ENCODE measurements at places on chromosomes 6 and 20.

DNA sequence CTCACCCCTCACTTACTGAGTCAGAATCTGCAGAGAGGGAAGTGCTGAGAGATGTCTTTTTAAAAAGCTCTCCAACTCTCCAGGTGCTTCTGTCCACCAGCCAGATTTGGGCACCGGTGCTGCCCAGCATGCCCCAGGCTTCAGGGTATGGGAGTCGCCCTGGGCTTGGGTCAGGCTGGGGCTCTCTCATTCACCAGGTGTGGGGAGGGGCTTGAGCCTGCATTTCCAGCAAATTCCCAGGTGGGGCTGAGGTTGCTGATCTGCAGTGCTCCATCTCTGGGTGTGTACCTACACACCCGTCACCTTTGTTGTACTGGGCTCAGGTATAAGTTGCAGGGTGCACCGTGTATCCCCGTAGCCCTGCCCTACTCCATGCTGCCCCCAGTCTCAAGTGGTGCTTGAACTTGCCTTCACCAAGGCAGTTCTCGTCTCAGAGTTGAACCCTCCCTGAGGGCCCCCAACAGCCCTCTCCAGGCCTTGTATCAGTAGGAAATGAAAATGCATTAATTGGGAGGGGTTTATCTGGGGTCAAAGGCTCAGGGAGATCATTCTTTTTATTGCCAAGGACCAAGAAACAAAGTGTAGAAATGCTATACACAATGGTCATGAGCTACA, 23.5 kb downstream of the PPP1R3G start:
- DNase-seq = no peak

GRCh38 chr20:52539891-52540290, 348.3 kb upstream of the ZFP64 start:
- no peak for DNase-seq

DNA sequence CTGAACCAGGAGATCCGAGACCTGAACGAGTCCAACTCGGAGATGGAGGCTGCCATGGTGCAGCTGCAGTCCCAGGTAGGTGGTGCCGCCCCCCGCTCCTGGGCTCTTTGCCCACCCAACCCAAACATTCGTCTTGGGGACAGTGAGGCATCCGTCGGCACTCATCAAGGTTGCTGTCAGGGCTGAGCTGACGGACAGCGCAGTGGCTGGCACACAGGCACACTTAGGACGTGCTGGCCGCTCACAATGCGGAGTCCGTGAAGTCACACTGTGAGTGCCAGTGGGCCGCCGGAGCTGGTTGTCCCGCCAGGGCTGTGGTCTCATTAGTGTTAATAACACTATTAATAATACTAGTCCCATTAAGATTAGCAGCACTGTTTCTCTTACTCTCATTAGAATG, 18.2 kb upstream of the PCMTD2 start:
- DNase-seq = no peak

- no peak for DNase-seq
Observed at GRCh38 chr6:36912030-36912454, 26.3 kb downstream of the C6orf89 start.

DNA sequence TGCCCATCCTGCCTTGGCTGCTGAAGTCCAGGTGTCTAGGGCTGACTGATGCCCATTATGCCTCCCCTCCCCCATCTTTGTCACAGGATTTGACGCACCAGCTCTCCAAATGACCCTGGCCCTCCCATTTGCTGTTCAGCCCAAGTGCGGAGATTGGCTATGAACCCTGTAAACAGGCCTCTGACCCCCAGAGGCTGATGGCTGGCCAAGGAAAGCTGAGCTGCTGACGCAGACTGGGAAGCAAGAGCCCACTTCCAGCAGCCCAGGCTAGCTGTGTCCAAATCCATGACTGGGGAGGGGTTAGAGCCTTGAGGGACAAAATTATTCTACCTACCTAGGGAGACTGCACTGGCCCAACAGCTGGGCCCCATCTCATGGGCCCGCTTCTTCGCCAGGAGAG, 797 bp upstream of the GNRH2 start:
- DNase-seq = no peak

- no peak for DNase-seq
Observed at GRCh38 chr6:71349395-71349794, 60.8 kb downstream of the OGFRL1 start.

DNA sequence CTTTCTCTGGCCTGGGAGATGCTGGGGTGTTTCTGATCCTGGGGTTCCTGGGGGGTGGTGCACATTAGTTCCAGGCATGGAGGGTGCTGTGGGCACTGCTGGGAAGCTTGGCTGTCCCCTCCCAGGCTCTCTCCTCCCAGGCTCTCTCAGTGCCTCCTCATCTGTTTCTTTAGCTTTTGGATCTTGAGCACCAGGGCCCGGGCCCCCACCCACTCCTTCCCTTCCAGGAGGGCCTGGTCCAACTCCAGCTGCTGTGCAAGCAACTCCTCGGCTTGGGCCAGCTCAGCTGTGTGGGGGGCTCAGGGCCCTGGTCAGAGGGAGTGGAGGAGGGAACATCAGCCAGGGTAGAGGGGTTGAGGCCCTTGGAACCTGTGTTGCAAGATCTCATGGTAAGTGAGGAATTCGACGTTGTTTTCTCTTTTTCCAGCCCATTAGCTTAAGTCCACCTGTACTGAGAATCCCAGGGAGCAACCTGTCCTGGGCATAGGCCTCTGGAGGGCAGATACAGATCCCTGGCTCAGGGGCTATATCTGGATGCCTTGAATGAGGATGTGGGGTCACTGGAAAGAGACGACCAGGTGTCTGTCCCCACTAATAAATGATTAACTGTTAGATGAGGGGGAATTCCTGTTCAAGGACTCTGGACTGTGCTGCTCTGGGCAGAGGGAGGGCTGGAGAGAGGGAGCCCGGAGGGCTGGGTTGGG, 34.5 kb upstream of the HLA-A start:
- no peak for DNase-seq

- no peak for DNase-seq
Observed at GRCh38 chr20:32651537-32651936, 22.2 kb downstream of the C20orf203 start.

GRCh38 chr6:126640356-126640755, 300.4 kb downstream of the CENPW start:
- DNase-seq = no peak

- no peak for DNase-seq
Observed at GRCh38 chr6:157280947-157281346, 42.4 kb downstream of the TMEM242 start.

DNA sequence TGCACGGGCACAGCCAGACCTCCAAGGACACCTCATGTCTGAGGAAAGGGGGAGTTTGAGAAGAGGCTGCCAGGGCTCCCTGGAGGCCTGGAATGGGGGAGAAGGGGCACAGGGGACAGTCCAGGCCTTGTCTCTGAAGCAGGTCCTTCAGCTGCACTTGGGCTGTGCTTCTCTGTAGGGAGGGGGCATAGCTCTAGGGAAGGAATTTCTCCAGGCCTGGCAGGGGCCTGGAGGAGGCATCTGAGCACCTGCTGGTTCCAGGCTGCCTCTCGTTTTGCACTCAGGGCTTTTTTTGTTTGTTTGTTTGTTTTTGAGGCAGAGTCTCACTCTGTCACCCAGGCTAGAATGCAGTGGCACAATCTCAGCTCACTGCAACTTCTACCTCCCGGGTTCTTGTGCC, 67.7 kb downstream of the BCAS4 start:
- DNase-seq = no peak

DNA sequence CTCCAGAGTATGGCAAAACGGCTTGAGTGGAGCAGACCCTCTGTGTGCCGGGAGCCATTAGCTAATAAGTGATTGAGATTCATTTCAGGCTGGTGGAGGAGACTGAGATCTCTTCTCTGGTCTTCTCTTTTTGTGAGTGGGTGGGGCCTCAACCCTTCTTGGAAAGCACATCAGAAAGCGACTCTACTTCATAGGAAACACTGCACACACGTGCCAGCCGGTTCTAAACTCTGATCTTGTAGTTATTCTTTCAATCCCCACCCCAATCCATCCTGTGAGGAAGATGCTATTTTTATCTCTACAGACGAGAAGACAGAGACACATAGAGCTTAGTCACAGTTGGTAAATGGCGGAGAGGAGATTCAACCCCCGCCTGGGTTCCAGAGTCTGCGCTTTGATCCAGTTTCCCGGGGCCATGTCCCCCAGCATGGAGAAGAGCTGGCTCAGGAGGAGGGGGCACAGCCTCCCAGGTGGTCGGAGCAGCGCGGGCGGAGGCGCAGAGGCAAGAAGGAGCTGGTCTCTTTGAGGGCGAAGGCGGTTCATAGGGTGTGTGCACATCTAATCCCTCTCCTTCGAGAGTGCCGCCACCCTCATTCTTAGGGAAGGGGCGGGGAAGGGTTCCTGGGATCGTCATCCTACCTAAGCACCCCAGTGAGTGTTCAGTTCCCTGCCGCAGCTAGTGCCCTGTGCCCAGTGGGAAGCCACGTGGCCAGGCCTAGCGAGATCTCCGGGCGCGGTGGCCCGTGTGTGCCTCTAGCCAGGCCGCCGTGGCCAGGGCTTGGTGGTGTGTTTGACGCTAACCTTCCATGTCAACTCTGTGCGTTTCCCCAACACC, 49.0 kb upstream of the TAGAP start:
- DNase-seq = no peak

GRCh38 chr6:82954937-82955577, 110.6 kb downstream of the UBE3D start:
- no peak for DNase-seq

DNA sequence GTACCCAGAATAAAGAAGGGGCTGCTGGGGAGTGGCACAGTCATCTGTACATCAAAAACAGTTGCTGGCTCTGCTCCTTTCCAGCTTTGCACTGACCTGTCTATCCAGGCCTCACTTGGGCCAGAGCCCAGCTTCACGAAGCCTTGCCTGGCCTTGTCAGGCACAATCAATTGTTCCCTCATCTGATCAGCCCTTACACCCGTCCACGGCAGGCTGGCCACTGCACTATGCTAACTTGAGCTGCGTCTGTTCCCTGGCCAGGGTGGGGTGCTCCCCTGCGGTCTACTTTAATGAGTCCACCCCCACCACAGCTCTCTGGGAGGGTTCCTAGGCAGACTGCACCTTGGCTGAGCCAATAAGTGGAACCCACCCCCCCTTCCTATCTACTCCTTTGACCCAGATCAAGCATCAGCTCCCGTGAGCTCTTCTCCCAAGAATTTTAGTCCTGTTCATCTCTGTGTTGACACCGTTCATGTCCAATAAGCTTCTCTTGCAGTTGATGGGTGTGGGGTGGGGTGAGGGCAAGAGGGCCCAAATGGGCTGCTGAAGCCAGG, 74.3 kb upstream of the MLN start:
- DNase-seq = no peak

- no peak for DNase-seq
Observed at GRCh38 chr6:3553254-3553653, 96.4 kb upstream of the SLC22A23 start.

- no peak for DNase-seq
Observed at GRCh38 chr20:62143081-62143956, at the start of the genes PSMA7 and SS18L1. Gene PSMA7 (minus strand): TSS chr20:62143394. CDS start chr20:62143303, 91 bp downstream. Gene SS18L1 (plus strand): TSS chr20:62143769. CDS start chr20:62143821, 52 bp downstream.

GRCh38 chr6:659716-660581, 3.0 kb upstream of the HUS1B start:
- DNase-seq = no peak

- DNase-seq = no peak
Observed at GRCh38 chr6:34233867-34234266, 2.8 kb upstream of the HMGA1 start.

GRCh38 chr6:31470801-31471200, 27.1 kb upstream of the MICB start:
- DNase-seq = no peak

DNA sequence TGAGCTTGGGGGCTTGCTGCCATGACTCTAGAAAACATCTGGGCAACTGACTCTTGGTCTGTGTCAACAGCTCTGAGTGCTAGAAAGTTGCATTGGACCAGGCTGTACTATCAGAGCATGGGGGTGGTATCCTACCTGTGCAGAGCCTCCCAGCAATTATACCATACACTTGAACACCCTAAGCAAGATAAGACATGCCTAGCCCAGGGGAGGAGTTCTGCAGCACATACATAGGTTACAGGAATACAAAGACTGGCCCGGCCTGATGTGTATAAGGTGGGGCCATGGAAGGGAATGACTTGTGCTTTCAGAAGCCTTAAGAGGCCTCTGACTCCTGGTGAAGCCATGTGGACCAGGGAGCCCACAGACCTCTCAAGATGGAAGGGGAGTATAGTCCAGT, 11.4 kb upstream of the MOCS1 start:
- DNase-seq = no peak

DNA sequence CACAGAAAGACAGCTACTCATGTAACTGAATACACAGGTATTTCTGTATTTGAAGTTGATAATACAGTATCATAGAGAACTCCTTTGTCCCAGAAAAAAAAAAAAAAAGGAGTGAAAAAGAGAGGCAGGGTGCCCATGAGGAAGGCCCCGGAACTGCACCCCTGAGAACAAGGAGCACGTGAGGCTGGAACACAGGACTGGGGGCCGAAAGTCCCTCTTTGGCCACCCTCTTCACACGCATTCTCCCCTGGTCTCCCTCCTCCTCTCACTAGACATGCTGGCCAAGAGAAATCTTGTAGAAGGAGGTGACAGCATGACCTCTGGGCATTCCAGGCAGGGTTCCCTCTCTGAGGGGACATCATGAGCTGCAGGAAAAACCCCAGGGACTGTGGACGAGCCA, 62.7 kb upstream of the TRAF3IP2 start:
- DNase-seq = no peak

DNA sequence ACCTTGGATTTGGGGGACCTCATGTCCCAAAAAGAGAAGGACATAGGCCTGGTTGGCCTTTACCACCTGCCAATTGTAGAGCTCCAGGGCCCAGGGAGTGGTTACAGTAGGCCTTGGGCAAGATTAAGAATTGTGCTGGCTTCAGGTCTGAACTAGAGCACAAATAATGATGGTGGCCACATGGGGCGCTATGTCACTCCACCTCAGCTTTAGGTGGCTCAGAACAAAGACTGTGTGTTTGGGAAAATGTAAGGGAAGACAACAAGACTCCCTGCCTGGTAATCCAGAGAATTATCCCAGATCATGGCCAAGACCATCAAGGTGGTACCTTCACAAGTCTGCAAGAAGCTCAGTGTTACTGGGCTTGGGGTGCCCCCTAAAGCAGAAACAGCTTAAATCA, 224.9 kb upstream of the OPRM1 start:
- DNase-seq = no peak

DNA sequence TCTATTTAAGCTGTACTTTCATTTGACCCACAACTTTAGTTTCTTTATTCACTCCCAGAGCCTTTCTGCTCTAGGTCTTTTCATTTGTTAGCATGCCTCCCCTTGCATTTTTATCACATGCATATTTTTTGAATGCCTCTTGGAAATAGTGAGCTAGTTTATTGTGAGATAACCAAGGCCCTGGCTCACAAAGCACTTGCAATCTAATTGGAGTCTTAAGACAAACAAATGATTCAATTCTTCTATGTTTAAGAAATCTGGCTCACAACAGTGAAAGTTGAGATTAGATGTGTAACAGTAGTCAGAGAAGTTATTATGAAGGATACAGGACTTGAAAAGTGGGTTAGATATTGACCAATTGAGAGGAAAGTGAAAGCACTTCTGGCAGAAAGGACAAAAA, 173.4 kb downstream of the MOXD1 start:
- no peak for DNase-seq

GRCh38 chr6:34342247-34342646, 50.2 kb downstream of the NUDT3 start:
- DNase-seq = no peak

DNA sequence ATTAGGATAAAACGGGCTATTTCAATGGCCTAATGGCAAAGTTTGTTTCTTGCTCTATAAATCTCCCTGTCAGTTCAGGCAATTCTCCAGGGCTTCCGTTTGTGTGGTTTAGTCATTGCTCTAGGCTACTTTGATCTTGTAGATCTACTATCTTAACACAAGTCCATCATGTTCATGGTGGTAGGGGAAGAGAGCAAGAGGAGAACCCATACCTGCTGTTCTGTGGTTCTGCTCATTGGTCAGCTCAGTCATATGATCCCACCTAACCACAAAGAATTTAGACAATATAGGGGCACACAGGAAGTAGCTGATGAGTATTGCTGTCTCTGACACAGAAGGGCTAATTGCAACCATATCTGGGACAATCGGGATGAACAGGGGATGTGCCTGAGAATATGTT, 4.9 kb upstream of the DEK start:
- DNase-seq = no peak

All from Panc1 (cell line).